ENCODE measurements at places on chromosomes 4 and X.

GRCh38 chrX:17511556-17511955 lies 136.6 kb downstream of the NHS start:
- DNase-seq: no peak

DNA sequence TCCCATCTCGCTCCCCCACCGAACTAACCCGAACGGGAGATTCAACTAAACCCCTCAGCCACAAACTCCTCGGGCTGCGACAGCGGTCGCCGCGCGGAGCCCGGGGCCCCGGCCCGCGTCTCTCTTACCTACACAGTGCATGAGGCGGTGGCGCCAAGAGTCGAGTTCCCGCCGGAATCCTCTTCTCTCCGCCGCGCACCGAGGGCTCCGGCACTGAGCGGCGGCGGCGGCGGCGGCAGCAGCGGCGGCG lies 160 bp downstream of the LCORL start:
- DNase-seq: peak; percentile 80

- no peak for DNase-seq
Observed at GRCh38 chr4:82519072-82519471, 42.7 kb downstream of the TMEM150C start.

GRCh38 chrX:41377624-41378023 lies 43.7 kb downstream of the DDX3X start:
- peak; percentile 32 for DNase-seq

DNA sequence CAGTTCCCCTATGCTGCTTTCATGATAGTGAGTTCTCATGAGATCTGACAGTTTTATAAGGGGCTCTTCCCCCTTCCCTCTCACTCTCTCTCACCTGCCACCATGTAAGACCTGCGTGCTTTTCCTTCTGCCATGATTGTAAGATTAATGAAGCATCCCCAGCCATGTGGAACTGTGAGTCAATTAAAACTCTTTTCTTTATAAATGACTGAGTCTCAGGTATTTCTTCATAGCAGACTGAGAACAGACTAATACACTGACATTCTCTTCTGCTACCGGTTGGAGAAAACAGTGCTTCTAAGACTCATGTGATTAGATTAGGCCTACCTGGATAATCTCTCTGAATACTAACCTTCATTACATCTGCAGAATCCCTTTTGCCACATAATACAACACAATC lies 45.4 kb upstream of the TRPC5OS start:
- no peak for DNase-seq

GRCh38 chrX:150644422-150644821 lies 48.8 kb upstream of the MTMR1 start:
- no peak for DNase-seq

GRCh38 chr4:81650606-81651242 lies 179.0 kb upstream of the RASGEF1B start:
- no peak for DNase-seq

- DNase-seq: no peak
Observed at GRCh38 chr4:154073107-154073822, 284.4 kb upstream of the SFRP2 start.

GRCh38 chr4:186297013-186297645 lies 31.1 kb downstream of the F11 start:
- no peak for DNase-seq

DNA sequence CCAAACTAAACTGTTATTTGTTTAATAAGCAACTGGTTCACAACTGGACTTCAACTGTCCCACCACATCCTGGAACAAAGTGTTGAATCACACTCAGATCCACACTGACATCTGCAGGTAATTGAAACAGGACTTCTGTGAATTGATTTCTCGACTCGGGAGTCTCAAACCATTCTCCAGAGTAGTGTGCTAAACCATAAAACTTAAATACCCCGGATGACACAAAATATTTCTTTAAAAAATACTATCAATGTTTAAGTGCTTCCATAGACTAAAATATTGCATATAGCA lies 95.4 kb upstream of the PLAC1 start:
- no peak for DNase-seq

GRCh38 chrX:65993332-65993731 lies 46.5 kb downstream of the VSIG4 start:
- DNase-seq: no peak

- DNase-seq: no peak
Observed at GRCh38 chrX:12319003-12319519, 180.8 kb downstream of the FRMPD4 start.

- DNase-seq: no peak
Observed at GRCh38 chrX:87299563-87300160, 217.9 kb upstream of the KLHL4 start.

GRCh38 chr4:87360338-87360935 lies 30.6 kb downstream of the HSD17B11 start:
- no peak for DNase-seq

GRCh38 chrX:7444967-7445366 lies 297.0 kb upstream of the PUDP start:
- no peak for DNase-seq

DNA sequence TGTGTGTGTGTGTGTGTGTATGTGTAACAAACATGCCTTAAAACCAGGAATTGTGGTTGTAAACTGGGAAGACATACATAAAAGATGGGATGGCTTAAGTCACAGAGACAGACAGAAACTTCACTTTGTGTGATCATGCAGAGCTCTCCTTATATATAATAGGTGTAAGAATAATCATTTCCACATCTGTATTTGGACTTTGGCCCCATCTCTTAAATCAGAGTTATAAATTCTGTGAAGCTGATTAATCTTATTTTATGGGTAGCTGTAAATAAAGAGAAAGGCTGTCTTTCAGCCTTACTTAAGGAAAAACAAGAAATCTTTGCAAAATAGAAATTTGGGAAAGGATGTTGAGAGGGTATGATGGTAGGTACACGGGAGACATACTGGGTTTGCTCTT lies 174.6 kb upstream of the PITX2 start:
- DNase-seq: no peak

DNA sequence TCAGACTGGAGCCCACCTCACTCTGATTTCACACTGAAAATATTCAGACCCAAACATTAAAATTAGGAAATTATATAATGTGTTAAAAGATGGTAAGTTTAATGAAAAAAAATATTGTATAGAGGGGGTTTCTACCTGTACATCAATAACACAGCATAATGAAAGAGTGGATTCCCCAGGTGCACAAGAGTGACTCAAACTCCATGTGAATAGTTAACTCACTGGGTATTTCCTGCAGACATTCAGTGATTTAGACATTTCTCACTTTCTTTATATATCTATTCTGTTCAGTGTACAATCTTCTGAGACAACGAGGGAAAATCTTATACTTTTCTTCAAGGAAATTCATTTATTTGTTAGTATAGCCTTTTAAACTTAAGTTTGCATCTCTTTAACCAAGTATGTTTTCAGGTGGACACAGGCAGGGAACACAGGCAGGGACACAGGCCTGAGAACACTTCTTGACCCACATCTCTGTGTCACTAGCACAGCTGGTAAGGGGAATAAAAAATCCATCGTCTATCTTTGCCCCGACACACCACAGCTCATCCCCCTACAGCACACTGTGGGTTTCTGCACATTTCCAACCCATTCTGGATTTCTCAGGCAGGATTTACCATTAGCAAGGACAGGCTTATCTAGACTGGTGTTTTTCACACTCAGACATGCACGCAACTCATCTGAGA lies 525.5 kb upstream of the BOD1L1 start:
- DNase-seq: no peak

GRCh38 chrX:150897421-150898320 lies 797 bp downstream of the CD99L2 start:
- DNase-seq: peak; percentile 26

DNA sequence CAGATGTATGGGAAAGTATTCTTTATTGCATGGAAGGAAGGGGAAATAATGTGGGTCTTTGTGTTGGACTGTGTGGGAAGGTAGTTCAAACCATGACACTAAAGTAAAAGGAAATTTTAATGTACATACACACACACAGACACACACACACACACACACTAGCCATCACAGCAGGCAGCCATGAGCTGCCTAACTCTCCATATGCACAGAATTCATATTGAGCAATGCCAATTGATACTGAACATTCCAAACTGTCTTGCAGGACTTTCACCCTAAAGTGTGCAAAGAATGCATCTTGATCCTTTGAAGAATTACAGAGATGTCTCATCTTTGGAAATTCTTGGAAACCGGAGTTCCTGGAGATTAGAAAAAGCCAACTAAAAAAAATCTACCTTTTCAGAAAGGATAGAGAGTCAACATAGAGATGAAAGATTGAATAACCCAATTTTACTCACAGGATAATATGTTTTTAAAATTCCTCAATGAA lies 120.6 kb upstream of the MBNL3 start:
- DNase-seq: no peak

GRCh38 chr4:120636120-120636630 lies 286.4 kb downstream of the PRDM5 start:
- no peak for DNase-seq

- no peak for DNase-seq
Observed at GRCh38 chrX:126300401-126300800, 134.3 kb upstream of the DCAF12L2 start.

All from GM06990 (cell line).